AML-193 (cell line): ENCODE measurements at places on chromosomes 7 and 10.

DNA sequence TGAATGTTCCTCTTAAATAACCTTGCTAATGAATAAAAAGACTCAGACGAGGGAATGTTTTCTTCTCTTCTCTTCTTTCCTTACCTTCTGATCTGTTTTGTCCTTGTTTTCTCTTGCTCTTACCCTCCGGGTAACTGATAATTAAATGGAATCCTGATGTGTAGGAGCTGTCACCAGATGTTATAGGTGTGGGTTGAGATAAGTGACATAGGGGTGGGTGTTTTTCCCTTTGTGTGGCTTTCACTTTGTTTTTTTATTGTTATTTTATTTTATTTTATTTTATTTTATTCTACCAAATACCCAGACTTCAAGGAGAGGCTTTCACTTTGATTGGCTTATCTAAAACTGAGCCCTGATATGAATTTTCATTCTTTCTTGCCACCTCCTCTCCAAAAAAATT is 25.5 kb downstream of the ANLN start:
- DNase-seq = no peak

GRCh38 chr10:48224979-48225560 is 49.4 kb downstream of the FRMPD2 start:
- no peak for DNase-seq

GRCh38 chr7:68862736-68863135 is 735.5 kb upstream of the AUTS2 start:
- no peak for DNase-seq

- no peak for DNase-seq
Observed at GRCh38 chr7:142066536-142066935, 45.0 kb upstream of the MGAM2 start.

DNA sequence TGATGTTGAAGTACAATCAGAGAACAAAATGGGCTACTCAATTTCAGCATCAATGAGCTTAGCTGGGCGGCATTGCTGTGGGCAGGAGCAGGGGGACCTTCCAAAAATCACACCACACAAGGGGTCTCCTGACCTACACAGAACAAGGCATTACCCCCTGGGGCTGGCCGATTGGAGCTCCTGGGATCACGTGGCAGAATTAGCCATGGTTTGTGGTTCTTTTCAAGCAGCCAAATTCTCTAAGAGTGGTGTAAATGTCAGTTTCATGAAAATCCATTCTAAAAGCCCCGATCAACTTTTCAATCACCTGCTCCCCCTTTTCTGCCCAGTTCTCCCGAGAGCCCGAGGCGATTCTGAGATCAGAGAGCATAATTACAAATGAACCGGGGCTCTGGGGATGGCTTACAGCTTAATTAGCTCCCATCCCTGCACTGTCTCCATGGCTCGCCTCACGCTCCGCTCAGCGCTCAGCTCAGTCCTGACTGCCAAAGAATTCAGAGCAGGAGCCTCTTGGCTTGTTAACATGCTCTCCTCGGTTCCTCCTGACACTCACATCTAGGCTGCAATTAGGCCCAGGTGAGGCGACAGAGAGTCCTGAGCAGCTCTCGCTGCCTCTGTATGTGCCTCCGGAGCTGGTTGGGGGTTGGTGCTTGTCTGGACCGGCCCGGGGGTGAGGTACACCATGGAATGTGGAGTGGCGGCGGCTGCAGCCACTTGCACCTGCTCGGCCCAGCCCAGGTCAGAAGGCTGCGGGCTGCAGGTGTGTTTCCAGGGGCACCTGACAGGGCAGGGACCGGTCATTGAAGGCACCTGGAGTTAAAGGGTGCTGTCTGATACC is 111.8 kb downstream of the WDR11 start:
- no peak for DNase-seq
